ENCODE measurements at places on chromosomes 16 and 17.

- peak; percentile 35 for DNase-seq
Measured at GRCh38 chr16:53456625-53457024, 22.4 kb downstream of the RBL2 start.

DNA sequence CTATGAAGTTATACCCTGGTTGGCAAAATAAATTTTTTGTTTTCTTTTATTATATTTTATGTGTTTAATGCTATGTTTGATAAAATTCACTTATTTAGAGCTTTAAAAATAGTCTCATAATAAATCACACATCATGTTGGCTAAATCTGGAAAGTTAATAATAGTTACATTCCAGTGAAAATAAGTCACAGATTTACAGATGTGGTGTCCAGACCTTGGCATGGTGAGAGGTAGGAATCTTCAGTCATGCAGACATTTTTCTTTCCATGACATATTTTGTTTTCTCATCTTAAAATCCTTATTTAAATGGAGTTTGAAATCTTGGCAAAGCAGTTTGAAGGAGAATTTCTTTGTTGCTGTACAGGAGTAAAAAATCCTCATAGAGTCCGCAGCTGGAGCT lies 48.1 kb upstream of the GOSR1 start:
- no peak for DNase-seq

- no peak for DNase-seq
Measured at GRCh38 chr16:68074850-68075555, 10.2 kb upstream of the NFATC3 start.

GRCh38 chr17:45276031-45276430 lies 14.1 kb upstream of the SPATA32 start:
- no peak for DNase-seq

DNA sequence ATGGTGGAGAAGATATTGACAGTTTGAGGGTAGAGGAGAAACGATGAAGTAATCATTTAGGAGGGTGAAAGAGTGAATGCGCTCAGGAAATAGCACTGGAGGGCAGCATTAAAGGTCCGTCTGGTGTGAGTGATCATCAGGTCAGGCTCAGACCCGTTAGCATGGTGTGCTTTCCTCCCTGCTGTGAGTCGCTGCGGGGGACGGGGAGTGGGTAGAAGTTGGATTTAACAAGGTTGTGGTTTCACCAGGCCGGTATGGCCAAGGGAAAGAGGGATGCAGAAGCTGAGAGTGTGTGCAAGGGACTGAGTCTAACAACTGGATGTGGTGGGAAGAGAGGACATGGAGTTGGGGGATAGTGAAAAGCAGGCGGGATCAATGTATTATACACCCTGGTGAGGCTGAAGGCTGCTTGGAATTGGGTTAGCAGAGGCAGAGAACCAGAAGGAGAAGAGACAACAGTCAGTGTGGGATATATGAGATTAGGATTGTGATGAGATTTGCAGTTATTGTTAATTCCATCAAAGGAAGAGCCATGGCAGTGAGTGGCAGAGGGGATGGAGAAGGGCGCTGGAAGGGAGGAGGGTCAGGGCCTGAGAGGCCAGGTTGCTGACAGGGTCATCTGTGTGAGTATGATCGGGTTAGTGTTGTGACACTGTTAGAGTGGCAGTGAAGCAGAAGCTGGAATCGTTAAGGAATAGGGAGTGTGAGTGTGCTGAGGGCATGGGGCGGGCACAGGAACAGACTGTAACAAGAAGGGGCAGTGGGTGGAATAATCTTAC lies 59.0 kb upstream of the TBX2 start:
- no peak for DNase-seq

- no peak for DNase-seq
Measured at GRCh38 chr16:57192146-57192545, 6.0 kb downstream of the RSPRY1 start.

DNA sequence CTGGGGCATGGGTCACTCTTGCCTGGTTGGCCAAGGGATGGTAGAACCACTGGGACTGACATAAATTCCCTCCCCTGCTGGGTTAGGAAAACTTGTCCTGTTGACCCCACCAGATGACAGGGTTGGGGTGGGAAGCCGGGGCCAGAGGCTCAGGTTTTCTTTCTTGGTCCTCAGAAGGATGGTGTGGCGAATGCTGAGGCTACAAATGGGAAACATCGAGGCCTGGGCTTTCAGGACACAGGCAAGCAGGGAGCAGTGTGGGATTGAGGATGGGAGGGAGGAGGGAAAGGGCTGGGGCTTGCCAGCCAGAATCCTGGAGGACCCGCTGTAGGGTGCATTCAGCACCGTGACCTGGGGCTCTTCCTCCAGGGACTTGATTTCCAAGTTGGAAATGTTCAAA lies 14.5 kb upstream of the PLEKHG4 start:
- no peak for DNase-seq

- DNase-seq: no peak
Measured at GRCh38 chr17:79135011-79135410, 60.4 kb downstream of the ENGASE start.

DNA sequence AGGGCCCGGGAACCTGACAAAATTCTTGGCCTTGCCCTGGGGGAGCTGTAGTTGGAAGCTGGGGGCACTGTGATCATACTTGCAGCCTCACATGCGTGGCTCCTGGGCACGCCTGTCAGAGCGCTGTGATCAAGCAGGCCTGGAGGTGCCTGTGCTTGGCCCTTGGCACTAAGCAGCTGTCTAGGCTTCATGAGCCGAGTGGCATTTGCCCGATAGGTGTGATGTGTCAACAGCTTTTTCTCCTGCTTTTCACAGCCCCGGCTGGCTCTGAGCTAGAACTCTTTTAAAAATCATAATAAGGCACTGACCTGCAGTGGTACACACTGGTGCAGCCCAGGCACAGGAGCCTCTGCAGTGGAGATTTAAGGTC lies 113.8 kb downstream of the SOCS1 start:
- DNase-seq: no peak

DNA sequence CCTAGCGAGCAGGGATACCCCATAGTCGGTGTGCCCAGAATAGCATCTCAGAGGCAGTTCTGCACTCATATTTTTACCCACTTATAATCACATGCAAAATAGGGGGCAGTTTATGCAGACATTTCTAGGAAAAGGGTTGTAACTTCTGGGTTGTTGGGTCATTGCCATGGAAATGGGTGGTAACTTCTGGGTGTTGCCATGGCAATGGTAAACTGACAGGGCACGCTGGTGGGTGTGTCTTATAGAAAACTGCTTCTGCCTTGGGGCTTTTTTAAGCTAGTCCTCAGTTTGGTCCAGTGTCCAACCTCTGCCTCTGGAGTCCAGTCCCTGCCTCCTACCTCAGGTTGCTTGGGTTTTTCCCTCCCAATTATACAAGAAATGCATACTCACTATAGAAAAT lies 7.4 kb upstream of the SPAG9 start:
- DNase-seq: no peak

All from T-helper 1 cell (primary cell).